Activated CD4-positive, CD25-positive, alpha-beta regulatory T cell (primary cell): ENCODE measurements at places on chromosomes 7 and 10.

- DNase-seq: no peak
Measured at GRCh38 chr10:74099836-74100235, 50.8 kb downstream of the AP3M1 start.

GRCh38 chr10:101028446-101029337 lies 2.2 kb downstream of the PDZD7 start:
- DNase-seq: no peak

- peak; percentile 58 for DNase-seq
Measured at GRCh38 chr10:5623081-5623748, 43.2 kb downstream of the ASB13 start.

DNA sequence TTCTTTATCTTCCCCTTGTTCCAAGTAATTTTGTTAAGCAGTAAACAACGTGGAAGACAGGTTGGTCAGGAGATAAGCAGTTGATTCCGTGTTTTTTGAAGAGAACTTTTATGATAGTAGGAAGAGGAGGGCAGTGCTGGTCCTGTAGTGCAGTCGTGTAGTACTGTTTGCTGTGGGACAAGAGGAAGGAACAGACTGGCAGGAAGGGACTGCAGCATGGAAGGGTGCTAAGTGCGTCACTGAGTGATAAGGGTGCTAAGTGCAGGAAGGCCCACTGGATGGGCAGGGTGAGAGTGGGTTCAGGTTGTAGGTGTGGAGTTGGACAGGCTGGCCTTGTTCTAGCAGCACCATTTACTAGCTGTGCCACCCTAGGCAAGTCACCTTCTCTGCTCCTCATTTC lies 125.0 kb downstream of the SDK1 start:
- DNase-seq: no peak

DNA sequence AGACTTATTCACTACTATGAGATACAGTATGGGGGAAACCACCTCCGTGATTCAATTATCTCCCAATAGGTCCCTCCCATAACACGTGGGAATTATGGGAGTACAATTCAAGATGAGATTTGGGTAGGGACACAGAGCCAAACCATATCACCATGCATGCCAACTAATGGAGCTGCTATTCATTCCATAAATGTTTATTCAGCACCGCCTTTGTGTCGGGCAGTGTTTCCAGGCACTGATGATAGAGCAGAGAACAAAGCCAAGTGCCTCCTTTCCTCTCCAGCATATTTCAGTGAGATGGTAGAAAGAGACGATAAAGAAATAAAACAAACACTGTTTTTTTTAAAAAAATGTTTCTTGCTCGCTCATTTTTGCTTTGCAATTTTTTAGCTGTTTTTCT lies 295.9 kb upstream of the FOXK1 start:
- DNase-seq: no peak
